ENCODE measurements at places on chromosomes 3 and 15.

- no peak for DNase-seq
- no peaks in the 10 kb centered on the region for H3K4me1 ChIP-seq
- no peak overlapping the region for H3K27ac ChIP-seq
- H3K27me3 ChIP-seq: no peaks in the 10 kb centered on the region
Measured at GRCh38 chr3:143605233-143605950, 242.9 kb downstream of the SLC9A9 start.

DNA sequence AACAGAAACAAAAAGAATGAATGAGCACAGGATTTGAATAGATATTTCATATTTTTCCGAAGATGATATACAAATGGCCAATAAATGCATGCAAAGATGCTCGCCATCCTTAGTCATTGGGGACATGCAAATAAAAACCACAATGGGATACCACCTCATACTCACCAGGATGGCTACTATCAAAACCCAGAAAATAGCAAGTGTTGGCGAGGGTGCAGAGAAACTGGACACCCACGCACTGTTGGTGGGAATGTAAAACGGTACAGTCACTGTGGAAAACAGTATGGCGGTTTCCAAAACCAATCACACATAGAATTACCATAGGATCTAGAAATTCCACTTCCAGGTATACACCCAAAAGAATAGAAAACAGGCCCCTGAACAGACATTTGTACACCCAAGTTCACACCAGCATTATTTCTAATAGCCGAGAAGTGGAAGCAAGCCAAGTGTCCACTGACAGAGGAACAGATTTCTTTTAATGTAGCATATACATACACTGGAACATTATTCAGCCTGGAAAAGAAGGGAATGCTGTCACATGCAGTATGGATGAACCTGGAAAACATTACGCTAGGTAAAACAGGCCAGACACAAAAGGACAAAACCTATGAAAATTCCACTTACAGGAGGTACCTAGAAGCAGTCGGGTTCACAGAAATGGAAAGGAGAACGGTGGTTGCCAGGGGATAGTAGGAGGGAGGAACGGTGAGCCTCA, 3.6 kb downstream of the RNF168 start:
- H3K27ac ChIP-seq: no peak overlapping the region
- peaks cover 6% of the 10 kb centered on the region for H3K36me3 ChIP-seq
- DNase-seq: no peak
- no peaks in the 10 kb centered on the region for H3K27me3 ChIP-seq
- H3K4me3 ChIP-seq: peak overlapping the region; percentile 79
- peaks cover 12% of the 10 kb centered on the region for H3K4me1 ChIP-seq

GRCh38 chr3:124513610-124513997, 216.6 kb upstream of the UMPS start:
- H3K27ac ChIP-seq: no peak overlapping the region
- peaks cover 3% of the 10 kb centered on the region for H3K27me3 ChIP-seq
- DNase-seq: no peak
- no peak overlapping the region for H3K4me3 ChIP-seq
- H3K4me1 ChIP-seq: no peaks in the 10 kb centered on the region

DNA sequence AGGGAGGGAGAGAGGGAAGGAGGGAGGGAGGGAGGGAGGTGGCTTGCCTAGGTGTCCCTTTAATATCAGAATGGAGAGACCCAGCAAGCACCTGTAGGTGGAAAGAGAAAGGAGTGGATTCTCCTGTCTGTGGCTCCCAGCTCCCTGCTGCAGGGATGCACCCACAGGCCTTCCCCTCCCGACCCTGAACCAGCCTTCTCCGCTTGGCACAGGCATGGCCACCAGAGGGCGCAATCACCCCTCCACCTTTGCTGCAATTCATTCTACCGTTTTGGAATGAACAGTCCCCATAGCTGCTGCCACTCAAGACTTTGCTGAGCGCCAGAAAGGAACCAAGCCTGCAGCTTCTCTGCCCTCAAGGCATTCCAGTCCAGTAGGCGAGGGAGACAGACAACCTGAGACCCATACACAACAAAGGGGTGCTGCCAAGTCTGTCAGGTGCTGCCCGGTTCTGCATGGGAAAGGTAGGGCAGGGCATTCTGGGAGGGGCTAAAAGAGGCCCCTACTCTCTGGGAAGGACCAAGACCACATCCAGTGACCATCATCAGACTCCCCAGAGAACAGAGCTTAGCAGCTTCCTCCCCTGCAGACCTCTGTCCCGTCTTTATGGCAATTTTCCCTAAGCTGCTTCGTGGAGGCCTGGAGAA, 4.9 kb downstream of the TLR9 start:
- peaks cover 92% of the 10 kb centered on the region for H3K4me1 ChIP-seq
- DNase-seq: peak; percentile 70
- no peak overlapping the region for H3K27ac ChIP-seq
- no peak overlapping the region for H3K4me3 ChIP-seq

DNA sequence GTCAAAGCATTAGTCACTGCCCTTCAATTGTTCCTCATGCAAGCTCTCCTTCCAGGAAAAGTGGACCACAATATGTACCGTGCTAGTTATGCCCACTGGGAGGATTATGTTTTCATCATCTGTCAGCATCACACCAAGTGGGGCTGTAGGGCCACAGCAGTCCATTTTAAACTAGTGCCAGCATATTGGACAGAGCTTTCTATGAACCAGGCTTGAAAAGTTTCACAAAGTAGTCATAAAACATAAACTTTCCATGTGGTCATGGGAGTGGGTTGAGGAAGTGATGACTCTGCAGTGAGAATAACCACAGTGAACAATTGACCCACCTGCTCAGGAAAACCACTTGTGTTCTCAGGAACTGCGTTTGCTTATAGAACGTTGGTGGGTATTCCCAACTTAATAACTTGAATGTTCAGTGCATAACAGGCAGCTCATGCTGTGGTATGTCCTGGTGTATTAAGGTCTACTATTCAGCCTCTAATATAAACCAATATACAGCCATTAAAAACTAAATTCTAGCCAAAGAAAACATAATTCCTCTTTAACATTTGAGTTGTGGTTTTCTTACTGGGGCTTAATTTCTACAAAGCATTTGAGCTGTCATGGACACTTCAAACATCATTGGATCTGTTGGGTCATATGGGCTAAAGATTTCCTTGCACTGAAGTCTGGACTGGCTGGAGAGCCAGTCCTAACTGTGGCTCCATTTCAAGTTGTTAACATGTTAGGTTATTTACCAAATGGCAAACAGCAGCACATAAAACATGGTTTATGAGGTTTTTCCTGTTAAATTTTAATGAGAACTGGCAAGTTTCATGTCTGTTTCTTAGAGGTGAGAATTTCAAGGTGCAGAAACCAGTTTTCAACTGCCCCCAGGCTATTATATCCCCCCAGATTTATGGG, 274.1 kb downstream of the OTOL1 start:
- no peak for DNase-seq
- no peaks in the 10 kb centered on the region for H3K36me3 ChIP-seq
- no peaks in the 10 kb centered on the region for H3K4me1 ChIP-seq
- H3K27me3 ChIP-seq: no peaks in the 10 kb centered on the region
- no peak overlapping the region for H3K27ac ChIP-seq

- peaks cover 95% of the 10 kb centered on the region for H3K36me3 ChIP-seq
- H3K27ac ChIP-seq: no peak overlapping the region
- no peaks in the 10 kb centered on the region for H3K4me1 ChIP-seq
- no peaks in the 10 kb centered on the region for H3K27me3 ChIP-seq
- no peak for DNase-seq
- no peak overlapping the region for H3K4me3 ChIP-seq
Measured at GRCh38 chr15:70054884-70055387, 42.8 kb downstream of the TLE3 start.

DNA sequence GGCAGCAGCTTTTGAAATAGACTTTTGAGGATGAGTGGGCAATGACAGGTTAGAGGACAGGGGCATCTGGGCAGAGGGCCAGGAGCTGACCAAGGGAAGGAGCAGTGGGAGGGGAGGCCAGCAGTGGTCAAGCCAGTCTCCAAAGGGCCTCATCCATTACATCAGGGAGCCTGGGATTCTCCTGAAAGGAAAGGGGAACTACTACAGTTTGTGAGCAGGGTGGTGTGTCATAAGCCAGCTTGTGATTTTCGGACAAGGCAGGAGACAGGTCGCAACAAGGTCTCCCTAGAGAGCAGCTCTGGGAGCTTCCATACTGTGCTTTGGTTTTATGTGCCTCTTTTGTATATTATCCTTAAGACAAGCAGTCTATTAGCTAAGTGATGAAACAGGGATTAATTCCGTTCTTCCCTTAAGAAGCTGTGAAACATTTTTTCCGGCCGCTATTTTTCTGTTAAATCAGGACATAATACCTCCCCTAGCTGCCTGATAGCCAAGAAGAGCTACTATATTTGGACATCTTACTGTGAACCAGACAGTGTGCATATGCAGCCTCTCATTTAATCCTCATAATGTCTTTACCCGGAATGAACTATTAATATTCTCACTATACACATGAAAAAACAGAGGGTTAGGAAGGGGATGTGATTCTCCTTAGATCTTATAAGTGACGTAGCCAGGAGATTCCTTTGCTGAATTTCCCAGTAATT, 46.4 kb downstream of the C2CD4B start:
- H3K36me3 ChIP-seq: no peaks in the 10 kb centered on the region
- peak overlapping the region; percentile 0 for H3K4me3 ChIP-seq
- no peak for DNase-seq
- H3K27ac ChIP-seq: peak overlapping the region; percentile 2

Measured in effector memory CD4-positive, alpha-beta T cell (primary cell).